ENCODE measurements at places on chromosomes 1 and 21. TPM values are rescaled to one million over a fixed set of nuclear protein-coding genes. Genes with fewer than 3 reads are reported as not detected.

The GUCA2B gene
- total RNA-seq = not detected

The DNAH14 gene
- 5.2 TPM for total RNA-seq

The OR6N1 gene
- total RNA-seq = not detected

The MX2 gene
- total RNA-seq = 0.38 TPM

The OPTC gene
- not detected for total RNA-seq

The OLIG2 gene
- not detected for total RNA-seq

The TCP10L gene
- under 0.01 TPM for total RNA-seq

The RIIAD1 gene
- total RNA-seq = not detected

The CD247 gene
- total RNA-seq = 0.25 TPM

The SYPL2 gene
- not detected for total RNA-seq

The KCNJ9 gene
- total RNA-seq = not detected

The HOOK1 gene
- 2.0 TPM for total RNA-seq

The TIAM1 gene
- total RNA-seq = 5.1 TPM

Measured in mesangial cell (primary cell).